ENCODE measurements at places on chromosomes 4 and X. TPM values are rescaled to one million over a fixed set of nuclear protein-coding genes. Genes with fewer than 3 reads are reported as not detected.

GRCh38 chr4:41933997-41934503, 1.2 kb upstream of the TMEM33 start:
- no peak for DNase-seq
- H3K36me3 ChIP-seq, result peaks cover 2% of the 10 kb centered on the region

- H3K4me1 ChIP-seq, result no peaks in the 10 kb centered on the region
- H3K27me3 ChIP-seq, result no peaks in the 10 kb centered on the region
- H3K27ac ChIP-seq, result no peak overlapping the region
- no peak overlapping the region for H3K4me3 ChIP-seq
These were observed 84.7 kb downstream of the OTC start for GRCh38 chrX:38437093-38437492.

GRCh38 chr4:15914736-15915135, 23.8 kb downstream of the FGFBP1 start:
- no peaks in the 10 kb centered on the region for H3K27me3 ChIP-seq
- H3K4me1 ChIP-seq, result no peaks in the 10 kb centered on the region
- no peak overlapping the region for H3K27ac ChIP-seq
- H3K4me3 ChIP-seq, result no peak overlapping the region
- DNase-seq, result no peak

- no peak overlapping the region for H3K27ac ChIP-seq
- no peak overlapping the region for H3K4me3 ChIP-seq
- no peaks in the 10 kb centered on the region for H3K27me3 ChIP-seq
- DNase-seq, result no peak
- no peaks in the 10 kb centered on the region for H3K4me1 ChIP-seq
These were observed 90.2 kb upstream of the UNC5C start for GRCh38 chr4:95638920-95639501.

GRCh38 chr4:38128478-38129459, 168.6 kb downstream of the PTTG2 start:
- no peak for DNase-seq
- peaks cover 11% of the 10 kb centered on the region for H3K36me3 ChIP-seq
- no peak overlapping the region for H3K4me3 ChIP-seq
- no peaks in the 10 kb centered on the region for H3K27me3 ChIP-seq
- H3K27ac ChIP-seq, result no peak overlapping the region

GRCh38 chrX:41303013-41303412, 30.9 kb upstream of the DDX3X start:
- DNase-seq, result no peak
- H3K27me3 ChIP-seq, result no peaks in the 10 kb centered on the region
- H3K27ac ChIP-seq, result no peak overlapping the region
- H3K4me1 ChIP-seq, result peaks cover 5% of the 10 kb centered on the region
- no peaks in the 10 kb centered on the region for H3K36me3 ChIP-seq

GRCh38 chrX:9235722-9236121, 201.8 kb upstream of the FAM9B start:
- H3K4me3 ChIP-seq, result no peak overlapping the region
- no peak overlapping the region for H3K27ac ChIP-seq
- H3K36me3 ChIP-seq, result no peaks in the 10 kb centered on the region
- no peaks in the 10 kb centered on the region for H3K27me3 ChIP-seq

GRCh38 chrX:15616531-15616930, 15.8 kb upstream of the ACE2 start:
- no peaks in the 10 kb centered on the region for H3K4me1 ChIP-seq
- H3K36me3 ChIP-seq, result no peaks in the 10 kb centered on the region
- DNase-seq, result no peak
- no peak overlapping the region for H3K27ac ChIP-seq

- DNase-seq, result no peak
- H3K27ac ChIP-seq, result no peak overlapping the region
- H3K4me3 ChIP-seq, result no peak overlapping the region
- peaks cover 5% of the 10 kb centered on the region for H3K4me1 ChIP-seq
- no peaks in the 10 kb centered on the region for H3K36me3 ChIP-seq
These were observed 109.9 kb downstream of the ZNF518B start for GRCh38 chr4:10347281-10347795.

- no peaks in the 10 kb centered on the region for H3K36me3 ChIP-seq
- H3K27me3 ChIP-seq, result no peaks in the 10 kb centered on the region
- H3K4me3 ChIP-seq, result no peak overlapping the region
- no peak for DNase-seq
- no peak overlapping the region for H3K27ac ChIP-seq
- H3K4me1 ChIP-seq, result no peaks in the 10 kb centered on the region
These were observed 100.2 kb downstream of the FIP1L1 start for GRCh38 chr4:53477636-53478035.

DNA sequence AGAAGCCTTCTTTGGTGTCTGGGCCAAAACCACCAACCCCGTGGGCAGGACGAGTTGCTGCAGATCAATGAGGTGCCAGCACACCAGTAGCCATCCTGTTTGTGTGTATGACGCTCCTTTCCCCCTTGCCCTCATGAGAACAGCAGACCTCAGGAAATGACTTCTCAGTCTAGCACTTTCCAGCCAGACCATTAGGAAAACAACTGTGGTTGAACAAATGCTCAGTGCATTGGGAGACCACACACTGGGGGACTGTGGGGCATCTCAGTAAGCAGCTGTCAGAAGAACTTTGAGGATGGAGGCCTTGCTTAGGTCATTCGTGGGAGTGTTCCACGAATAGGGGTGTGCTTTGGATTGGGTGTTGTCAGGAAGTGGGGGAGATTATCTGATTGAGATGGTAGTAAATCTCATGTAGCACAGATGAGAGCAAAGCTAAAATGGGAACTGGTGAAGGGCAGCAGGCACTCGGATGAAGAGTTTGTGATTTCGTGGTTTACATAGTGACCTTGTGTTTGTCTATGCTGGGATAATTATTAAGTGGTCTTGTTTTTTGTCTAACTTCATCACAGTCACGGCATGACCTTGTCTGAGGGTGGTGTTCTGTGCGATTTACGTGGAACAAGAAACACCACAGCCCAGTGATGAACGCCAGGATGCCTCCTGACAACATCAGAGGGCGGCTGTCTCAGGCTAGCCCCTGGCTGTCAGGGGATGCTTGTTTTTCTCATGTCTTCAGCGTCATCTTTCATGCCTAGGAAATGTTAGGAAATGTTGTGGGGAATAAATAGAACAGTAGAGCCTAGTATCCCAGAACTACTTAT, 70.1 kb downstream of the USP46 start:
- H3K36me3 ChIP-seq, result no peaks in the 10 kb centered on the region
- H3K4me3 ChIP-seq, result no peak overlapping the region
- H3K4me1 ChIP-seq, result peaks cover 7% of the 10 kb centered on the region
- H3K27ac ChIP-seq, result no peak overlapping the region

DNA sequence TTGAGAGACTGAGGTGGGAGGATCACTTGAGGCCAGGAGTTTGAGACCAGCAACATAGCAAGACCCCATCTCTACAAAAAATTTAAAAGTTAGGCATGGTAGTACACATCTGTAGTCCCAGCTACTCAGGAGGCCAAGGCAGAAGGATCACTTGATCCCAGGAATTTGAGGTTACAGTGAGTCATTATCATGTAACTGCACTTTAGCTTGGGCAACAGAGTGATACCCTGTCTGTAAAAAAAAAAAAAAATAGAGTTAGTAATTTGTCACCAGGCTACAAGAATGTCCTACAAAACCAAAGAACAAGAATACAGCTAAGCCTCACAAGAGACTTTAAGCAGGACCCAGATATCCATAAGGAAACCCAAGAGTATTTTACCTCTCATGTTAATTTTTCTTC, 27.0 kb upstream of the RAB28 start:
- no peak overlapping the region for H3K27ac ChIP-seq
- H3K27me3 ChIP-seq, result no peaks in the 10 kb centered on the region
- H3K4me3 ChIP-seq, result no peak overlapping the region
- DNase-seq, result no peak

- no peak overlapping the region for H3K27ac ChIP-seq
- no peaks in the 10 kb centered on the region for H3K27me3 ChIP-seq
- no peak for DNase-seq
These were observed 612.7 kb downstream of the KCTD8 start for GRCh38 chr4:43835869-43836268.

DNA sequence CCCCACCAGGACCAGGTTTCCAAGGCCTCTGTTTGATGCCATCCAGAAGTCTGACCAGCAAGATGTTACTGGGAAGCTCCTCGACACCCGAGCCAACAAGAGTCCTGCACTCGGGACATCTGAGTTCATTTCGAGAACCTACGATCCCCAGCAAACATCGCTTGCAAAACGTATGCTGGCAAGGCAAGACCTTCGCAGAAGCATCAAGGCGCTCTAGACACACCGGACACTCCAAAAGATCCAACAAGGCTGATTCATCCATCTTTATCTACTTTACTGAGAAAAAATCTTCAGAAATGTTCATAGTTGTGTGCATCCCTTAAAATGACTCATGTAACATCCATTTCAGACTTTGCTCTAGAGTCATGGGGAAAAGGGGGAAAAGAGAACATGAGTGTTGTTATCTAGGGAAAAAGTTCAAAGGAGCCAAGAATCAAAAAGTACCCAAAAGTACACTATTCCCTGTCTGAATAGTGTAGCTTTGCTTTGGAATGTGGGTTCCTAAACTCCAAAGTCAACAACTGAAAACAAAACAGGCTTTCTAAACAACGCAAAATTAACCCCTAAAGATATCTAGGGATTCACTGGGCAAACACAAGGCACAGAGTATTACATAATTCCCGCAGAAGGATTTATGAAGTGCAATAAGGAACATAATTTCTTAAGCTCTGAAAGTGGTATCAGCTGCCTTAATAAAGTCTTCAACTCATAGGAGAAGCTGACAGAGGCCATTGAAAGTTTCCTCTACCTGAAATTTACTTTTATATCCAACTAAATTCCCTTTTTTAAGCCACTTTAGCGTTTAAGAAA, 1.6 kb downstream of the SH3RF1 start:
- no peak for DNase-seq
- H3K4me1 ChIP-seq, result peaks cover 32% of the 10 kb centered on the region
- H3K36me3 ChIP-seq, result no peaks in the 10 kb centered on the region
- no peaks in the 10 kb centered on the region for H3K27me3 ChIP-seq
- H3K4me3 ChIP-seq, result peak overlapping the region; percentile 89
- H3K27ac ChIP-seq, result peak overlapping the region; percentile 96

DNA sequence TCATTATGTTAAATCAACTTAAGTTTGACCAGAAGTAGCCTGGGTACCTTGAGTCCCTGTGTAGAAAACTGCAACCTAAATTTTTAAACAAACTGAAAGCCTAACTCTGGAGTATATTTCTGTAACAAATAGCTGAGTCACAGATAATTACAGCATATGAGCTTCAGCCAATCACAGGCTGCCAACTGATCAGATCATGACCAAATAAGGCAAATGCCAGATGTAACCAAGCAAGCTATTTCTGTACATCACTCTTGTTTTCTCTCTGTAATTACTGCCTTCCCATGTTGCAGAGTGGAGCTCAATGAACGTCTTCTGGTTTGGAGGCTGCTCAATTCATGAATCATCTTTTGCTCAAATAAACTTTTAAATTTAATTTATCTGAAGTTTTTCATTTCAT, 980.9 kb upstream of the DIAPH2 start:
- H3K36me3 ChIP-seq, result no peaks in the 10 kb centered on the region
- no peaks in the 10 kb centered on the region for H3K4me1 ChIP-seq
- no peak overlapping the region for H3K27ac ChIP-seq
- DNase-seq, result no peak
- no peak overlapping the region for H3K4me3 ChIP-seq

DNA sequence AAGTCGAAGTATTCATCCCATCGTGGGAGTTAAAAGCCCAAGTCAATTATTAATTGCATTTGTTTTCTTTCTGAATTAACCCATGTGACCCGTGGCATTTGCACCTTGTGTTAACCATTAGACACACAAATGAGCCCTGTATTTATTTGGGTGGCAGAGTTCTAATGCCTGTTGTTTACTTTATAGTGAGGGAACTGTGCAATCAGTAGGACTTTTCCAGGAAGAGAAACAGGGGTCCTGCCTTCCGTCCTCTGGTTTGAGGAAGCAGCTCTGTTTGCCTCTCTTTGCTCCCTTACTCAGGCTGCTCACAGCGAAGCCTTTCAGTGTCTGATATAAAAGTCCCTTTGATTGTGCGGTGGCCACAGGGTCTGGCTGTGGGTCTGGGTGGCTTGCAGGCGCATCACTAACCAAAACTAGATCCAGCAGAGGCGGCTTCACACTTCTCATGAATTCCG, 263.6 kb downstream of the PTTG2 start:
- H3K4me1 ChIP-seq, result peaks cover 12% of the 10 kb centered on the region
- no peak overlapping the region for H3K27ac ChIP-seq
- DNase-seq, result no peak
- no peaks in the 10 kb centered on the region for H3K36me3 ChIP-seq
- H3K27me3 ChIP-seq, result no peaks in the 10 kb centered on the region

- no peaks in the 10 kb centered on the region for H3K36me3 ChIP-seq
- H3K4me3 ChIP-seq, result no peak overlapping the region
- no peak overlapping the region for H3K27ac ChIP-seq
- no peak for DNase-seq
These were observed 819.5 kb downstream of the TECRL start for GRCh38 chr4:63589796-63590195.

DNA sequence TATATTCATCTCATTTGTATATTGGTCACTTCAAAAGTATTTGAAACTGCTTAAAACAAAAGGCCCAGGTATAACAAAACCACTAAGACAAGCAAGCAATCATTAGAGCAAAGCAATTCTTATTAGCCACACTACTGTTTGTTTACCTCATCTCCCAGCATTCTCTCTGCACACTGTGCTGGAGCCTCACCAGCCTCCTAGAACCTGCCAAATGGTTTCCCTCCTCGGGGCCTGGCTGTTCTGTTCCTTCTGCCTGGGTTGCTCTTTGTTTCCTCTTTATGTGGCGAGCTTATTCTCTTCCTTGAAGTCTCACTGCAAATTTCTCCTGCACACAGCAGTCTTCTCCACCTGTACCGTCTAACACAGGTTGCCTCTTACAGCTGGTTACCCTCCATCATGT, 67.5 kb upstream of the MND1 start:
- no peak overlapping the region for H3K27ac ChIP-seq
- no peak for DNase-seq
- no peaks in the 10 kb centered on the region for H3K27me3 ChIP-seq
- no peak overlapping the region for H3K4me3 ChIP-seq
- no peaks in the 10 kb centered on the region for H3K36me3 ChIP-seq

GRCh38 chr4:146975527-146975926, 29.9 kb upstream of the TTC29 start:
- H3K27ac ChIP-seq, result no peak overlapping the region
- no peak overlapping the region for H3K4me3 ChIP-seq
- H3K4me1 ChIP-seq, result no peaks in the 10 kb centered on the region
- H3K36me3 ChIP-seq, result no peaks in the 10 kb centered on the region

- DNase-seq, result no peak
- no peaks in the 10 kb centered on the region for H3K27me3 ChIP-seq
- H3K36me3 ChIP-seq, result no peaks in the 10 kb centered on the region
- H3K4me3 ChIP-seq, result no peak overlapping the region
These were observed 20.7 kb downstream of the HAND2 start for GRCh38 chr4:173509036-173510001.

The ALPK1 gene
- total RNA-seq, result 24.2 TPM

The EXOC1L gene
- not detected for total RNA-seq

The UGT2B11 gene
- total RNA-seq, result not detected

The MAP3K15 gene
- 5.2 TPM for total RNA-seq

The NUDT11 gene
- total RNA-seq, result not detected

The SPANXA1 gene
- not detected for total RNA-seq

The ARAF gene
- 71.0 TPM for total RNA-seq

The FOXP3 gene
- not detected for total RNA-seq

The CRMP1 gene
- total RNA-seq, result 4.1 TPM

Measured in upper lobe of left lung (tissue), 6 donors.